Posterior vena cava (tissue), 2 donors: ENCODE measurements at places on chromosomes 4 and X. TPM values are rescaled to one million over a fixed set of nuclear protein-coding genes. Genes with fewer than 3 reads are reported as not detected.

GRCh38 chr4:180205276-180205675, 2037.9 kb upstream of the TENM3 start:
- no peak for DNase-seq

GRCh38 chr4:102047616-102048015, 257.1 kb downstream of the BANK1 start:
- no peak for DNase-seq

ZXDB gene
- total RNA-seq: 6.8 TPM

DNA sequence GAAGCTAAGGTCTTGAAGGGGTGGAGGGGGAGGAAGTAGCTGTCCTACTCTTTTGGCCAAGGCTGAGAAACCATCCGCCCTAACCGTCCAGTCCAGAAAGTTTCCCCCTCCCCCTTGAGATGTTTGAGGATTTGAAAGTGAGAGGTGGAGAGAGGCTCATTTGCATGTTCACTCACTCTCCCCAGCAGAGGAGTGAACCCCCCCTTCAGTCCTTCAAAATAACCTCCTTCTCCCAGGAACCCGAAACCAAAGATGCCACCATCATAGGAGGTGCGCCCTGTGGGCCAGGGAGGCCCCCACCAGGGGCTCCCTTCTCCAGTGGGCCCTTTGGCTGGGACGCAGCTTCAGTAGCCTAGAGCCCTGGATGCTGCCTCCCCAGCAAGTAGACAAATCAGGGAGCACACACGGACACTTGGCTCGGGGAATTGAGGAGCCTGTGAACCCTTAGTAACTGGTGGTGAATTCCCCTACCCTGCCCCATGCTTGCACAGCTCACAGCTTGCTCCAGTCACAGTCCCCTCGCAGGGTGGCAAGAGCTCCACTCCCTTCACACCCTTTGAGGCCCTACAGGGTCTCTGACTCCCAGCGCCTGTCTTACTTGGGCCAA, 25.6 kb downstream of the ELF4 start:
- no peak for DNase-seq

DDX53 gene
- not detected for total RNA-seq
